ENCODE measurements at places on chromosomes 1 and 21. TPM values are rescaled to one million over a fixed set of nuclear protein-coding genes. Genes with fewer than 3 reads are reported as not detected.

NR0B2 gene
- not detected for total RNA-seq

TPRG1L gene
- total RNA-seq: 24.4 TPM

TMEM200B gene
- total RNA-seq: 8.7 TPM

C1orf21 gene
- total RNA-seq: 34.2 TPM

TAGLN2 gene
- 60.1 TPM for total RNA-seq

FMO4 gene
- total RNA-seq: 1.0 TPM

TEKT2 gene
- total RNA-seq: 0.94 TPM

UQCRHL gene
- total RNA-seq: 2.3 TPM

SPATA1 gene
- not detected for total RNA-seq

MRPL39 gene
- total RNA-seq: 50.5 TPM

SYNC gene
- total RNA-seq: not detected

NBPF10 gene
- total RNA-seq: 0.31 TPM

NBPF4 gene
- not detected for total RNA-seq

PSEN2 gene
- total RNA-seq: 16.0 TPM

INSRR gene
- not detected for total RNA-seq

CD34 gene
- total RNA-seq: 0.07 TPM

NECAP2 gene
- 32.9 TPM for total RNA-seq

DCDC2B gene
- not detected for total RNA-seq

OR2T33 gene
- not detected for total RNA-seq

RGS13 gene
- not detected for total RNA-seq

LRRN2 gene
- 2.6 TPM for total RNA-seq

JAM2 gene
- total RNA-seq: 4.9 TPM

SLC26A9 gene
- not detected for total RNA-seq

GSTM1 gene
- total RNA-seq: not detected

INAVA gene
- total RNA-seq: 43.9 TPM

KRTAP10-4 gene
- not detected for total RNA-seq

RHBDL2 gene
- total RNA-seq: 0.08 TPM

PPIAL4G gene
- not detected for total RNA-seq

OR2T29 gene
- total RNA-seq: not detected

ADORA1 gene
- 3.8 TPM for total RNA-seq

NCDN gene
- 43.1 TPM for total RNA-seq

TADA1 gene
- total RNA-seq: 20.6 TPM

Data from GM23338 (cell line).